ENCODE measurements at places on chromosomes 5 and 9.

- DNase-seq, result peak; percentile 4
Observed at GRCh38 chr9:125747765-125748445, 732 bp downstream of the PBX3 start.

DNA sequence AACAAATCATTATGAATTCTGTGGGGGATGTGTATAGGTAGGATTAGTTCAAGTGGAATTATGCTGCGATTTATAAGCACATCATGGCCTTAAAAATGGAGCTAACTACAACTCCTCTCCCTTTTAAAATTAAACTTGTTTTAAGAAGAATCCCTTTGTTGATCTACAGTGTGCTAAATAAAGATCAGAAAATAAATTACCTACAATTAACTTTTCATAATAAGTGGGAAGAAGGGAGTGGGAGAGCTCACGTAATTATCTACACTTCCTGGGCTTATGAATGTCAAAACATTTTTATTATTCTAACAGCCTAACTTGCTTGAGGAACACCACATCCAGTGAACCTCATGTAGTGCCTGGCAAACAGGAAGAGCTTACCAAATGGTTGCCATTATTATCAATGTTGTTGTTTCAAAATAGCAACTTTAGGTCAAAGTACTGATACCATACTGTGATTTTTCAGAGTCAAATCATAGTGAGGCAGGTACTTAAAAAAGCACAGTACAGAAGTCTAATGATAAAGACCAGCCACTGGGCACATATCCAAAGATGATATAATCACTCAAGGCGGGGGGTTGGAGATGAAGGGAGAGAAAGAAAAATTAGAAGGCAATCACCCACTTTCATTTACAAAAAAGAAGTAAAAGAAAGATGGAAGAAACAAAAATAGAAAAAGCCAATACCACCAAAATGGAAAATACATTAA, 174.0 kb downstream of the RAPGEF6 start:
- DNase-seq, result no peak

DNA sequence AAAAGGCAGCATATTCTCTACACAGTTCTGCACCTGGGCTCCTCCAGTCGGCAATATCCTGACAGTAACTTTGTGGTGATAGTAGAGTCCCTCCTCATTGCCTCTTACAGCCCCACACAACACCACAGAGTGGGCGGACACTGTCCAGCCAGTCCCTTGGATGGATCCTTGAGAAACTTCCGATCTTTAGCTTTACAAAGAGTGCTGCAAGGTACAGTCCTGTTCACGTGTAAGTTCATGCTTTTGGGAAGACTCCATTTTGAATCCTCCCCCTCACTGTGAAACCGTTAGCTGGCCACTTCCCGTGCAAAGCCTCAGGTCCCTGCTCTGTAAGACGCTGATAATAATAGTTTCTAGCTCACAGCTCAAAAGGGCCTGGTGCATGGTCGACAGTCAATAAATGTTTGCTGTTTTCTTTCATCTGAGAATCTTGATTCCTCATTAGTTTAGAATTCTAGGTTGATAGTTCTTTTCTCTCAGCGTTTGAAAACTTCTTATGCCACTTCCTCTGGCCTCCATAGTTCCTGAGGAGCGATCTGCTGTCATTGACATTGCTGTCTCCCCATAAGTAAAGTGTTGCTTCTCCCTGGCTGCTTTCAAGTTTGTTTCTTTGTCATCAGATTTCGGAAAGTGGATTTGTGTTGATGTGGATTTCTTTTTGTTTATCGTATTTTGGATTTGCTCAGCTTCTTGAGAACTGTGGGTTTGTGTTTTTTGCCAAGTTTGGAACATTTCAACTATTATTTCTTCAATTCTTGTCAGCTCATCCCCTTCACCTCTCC, 82.9 kb downstream of the COL23A1 start:
- no peak for DNase-seq

- no peak for DNase-seq
Observed at GRCh38 chr5:91188755-91189154, 194.4 kb downstream of the ARRDC3 start.

DNA sequence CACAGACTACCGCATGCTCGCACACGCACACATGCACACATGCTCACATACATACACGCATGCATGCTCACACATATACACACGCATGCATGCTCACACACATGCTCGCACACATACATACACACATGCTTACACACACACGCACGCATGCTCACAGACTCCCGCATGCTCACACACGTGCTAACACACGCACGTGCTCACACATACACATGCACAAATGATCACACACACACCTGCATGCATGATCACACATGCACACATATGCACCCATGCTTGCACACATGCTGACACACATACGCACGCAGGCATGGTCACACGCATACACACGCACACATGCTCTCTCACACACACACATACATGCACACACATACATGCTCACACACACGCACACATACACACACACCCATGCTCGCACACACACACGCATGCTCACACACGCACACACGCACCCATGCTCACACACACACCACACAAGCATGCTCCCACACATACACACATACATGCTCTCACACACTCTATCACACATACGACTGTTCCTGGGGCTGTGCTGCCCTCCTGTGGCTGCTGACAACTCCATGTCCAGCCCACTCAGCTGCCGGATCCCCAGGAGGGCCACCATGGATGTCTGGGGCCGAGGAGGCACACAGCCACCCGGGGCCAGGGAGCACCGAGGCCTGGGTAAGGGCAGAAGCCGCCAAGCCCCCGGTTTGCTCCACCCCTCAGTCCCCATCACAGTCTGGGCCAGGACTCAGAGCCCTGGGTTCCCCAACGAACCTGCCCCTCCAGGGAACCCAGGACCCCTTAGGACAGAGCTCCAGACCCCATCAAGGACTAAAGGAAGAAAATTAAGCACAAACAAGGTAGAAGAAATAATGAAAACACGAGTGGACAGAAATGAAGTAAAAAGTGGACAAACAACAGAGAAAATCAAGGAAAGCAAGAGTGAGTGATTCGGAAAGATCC, 31.4 kb upstream of the EGFL7 start:
- DNase-seq, result peak; percentile 53

GRCh38 chr9:76459694-76460635, 983 bp downstream of the GCNT1 start:
- DNase-seq, result no peak

- no peak for DNase-seq
Observed at GRCh38 chr9:82808478-82808877, 254.5 kb downstream of the RASEF start.

GRCh38 chr9:21454149-21454548, 13.9 kb downstream of the IFNA1 start:
- DNase-seq, result no peak

DNA sequence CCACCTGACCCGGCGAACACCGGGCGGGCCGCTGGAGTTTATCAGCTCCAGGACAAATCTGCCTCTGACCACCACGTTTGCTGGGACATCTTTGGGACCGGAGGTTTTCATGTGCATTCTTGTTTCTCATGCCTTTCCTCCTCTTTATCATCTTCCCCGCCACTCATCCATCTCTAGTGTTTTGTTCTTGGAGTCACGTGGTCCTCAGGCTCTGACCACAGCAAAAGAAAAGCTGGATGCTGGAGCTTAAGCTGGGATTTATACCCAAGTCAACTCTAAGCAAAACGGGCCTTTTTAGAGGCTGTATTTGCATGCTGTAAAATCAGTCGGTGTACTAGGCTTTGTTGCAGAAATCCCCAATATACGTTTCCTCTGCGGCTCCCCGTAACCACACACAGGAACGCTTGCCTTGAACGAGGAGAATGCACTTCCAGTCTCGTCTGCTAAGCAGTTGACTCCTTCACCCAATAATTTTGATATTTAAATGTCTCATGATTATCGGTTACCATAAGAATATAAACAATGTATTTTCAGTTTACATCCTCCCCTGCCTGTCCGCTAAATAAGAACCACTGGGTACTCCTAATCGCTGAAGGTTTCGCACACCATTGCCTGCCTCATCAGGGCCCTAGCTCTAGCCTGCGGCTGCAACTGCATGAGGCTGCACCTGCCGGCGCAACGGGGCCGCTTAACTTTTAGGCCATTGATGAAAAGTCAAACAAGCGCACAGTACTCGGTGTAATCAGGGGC, 560 bp upstream of the NDUFS6 start:
- no peak for DNase-seq

DNA sequence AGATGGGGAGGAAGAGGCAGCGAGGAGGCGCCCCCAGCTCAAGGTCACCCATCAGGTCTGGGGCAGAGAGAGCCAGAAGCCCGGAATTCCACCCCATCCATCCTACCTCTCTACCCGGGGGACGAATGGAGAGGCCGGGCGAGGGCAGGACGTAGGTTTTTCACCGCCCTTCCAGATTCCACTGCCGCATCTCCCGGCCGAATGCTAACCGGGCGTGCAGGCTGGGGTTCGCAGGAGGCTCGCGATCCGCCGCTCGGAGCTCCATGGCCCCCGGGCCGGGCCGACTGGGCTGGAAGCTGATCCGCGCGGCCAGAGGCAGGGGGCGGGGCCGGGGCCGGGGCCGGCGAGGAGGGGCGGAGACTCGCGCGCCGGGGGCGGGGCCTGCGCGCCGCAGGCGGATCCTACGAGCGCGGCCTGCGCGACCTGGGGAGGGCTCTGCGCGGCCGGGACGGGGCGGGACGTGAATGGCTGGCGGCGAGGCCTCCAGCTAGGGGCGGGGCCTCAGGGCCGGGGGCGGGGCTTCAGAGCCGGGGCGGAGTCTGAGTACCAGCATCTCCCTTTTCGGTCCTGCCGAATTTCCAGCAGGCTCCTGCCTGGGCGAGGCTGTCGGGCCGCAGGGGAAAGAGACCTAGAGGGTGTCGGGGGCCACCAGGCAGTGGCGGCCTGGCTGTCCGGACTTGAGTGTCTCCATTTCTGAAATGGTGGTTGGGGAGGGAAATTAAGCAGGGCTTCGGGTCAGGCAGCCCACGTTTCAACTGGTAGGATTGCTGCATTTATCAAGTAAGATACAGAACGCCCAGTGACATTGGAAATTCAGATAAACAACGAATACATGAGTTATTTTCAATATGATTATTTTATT, at the start of gene ST6GALNAC4:
TSS of gene ST6GALNAC4 (minus strand) at position 322 of the 862 bp plus-strand sequence. CDS start 622 bp downstream, outside the sequence.
- peak; percentile 93 for DNase-seq

DNA sequence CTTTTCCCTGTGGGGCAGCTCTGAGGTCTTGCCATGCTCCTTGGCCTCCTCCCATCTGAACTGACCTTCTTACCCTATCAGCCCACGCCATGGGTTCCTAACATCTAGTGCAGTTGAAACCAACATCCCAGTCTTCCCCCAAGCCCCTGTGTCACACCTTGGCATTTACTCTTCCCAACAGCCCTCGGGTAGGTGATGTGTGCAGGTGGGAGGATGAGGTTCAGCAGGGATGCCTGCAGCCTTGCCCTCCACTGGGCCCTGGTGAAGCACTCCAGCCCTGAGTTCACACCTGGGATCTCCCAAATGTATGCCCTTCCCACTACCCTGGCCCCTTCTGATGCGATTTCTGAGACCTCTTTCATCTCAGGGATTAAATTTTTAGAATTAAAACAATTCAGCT, 15.5 kb downstream of the IRX2 start:
- DNase-seq, result no peak

- no peak for DNase-seq
Observed at GRCh38 chr5:154519359-154519758, 41.3 kb upstream of the HAND1 start.

Measured in stimulated activated CD8-positive, alpha-beta memory T cell treated with anti-CD3 and anti-CD28 coated beads, Interleukin-15, amount 100 ng/mL, for 48 hours (primary cell).